ENCODE measurements at places on chromosomes 12 and 14. TPM values are rescaled to one million over a fixed set of nuclear protein-coding genes. Genes with fewer than 3 reads are reported as not detected.

The KCNMB4 gene
- 18.9 TPM for total RNA-seq

The GPR132 gene
- total RNA-seq = 1.3 TPM

The DIO2 gene
- 9.0 TPM for total RNA-seq

The TAS2R20 gene
- 3.4 TPM for total RNA-seq

The TPH2 gene
- total RNA-seq = 1.8 TPM

The DDHD1 gene
- total RNA-seq = 54.4 TPM

The MYL2 gene
- total RNA-seq = not detected

The RASAL1 gene
- 0.72 TPM for total RNA-seq

The TAC3 gene
- 6.8 TPM for total RNA-seq

The DNAH10 gene
- total RNA-seq = 4.5 TPM

The POTEM gene
- not detected for total RNA-seq

The GARIN6 gene
- not detected for total RNA-seq

The PLEKHH1 gene
- 20.7 TPM for total RNA-seq

The UTP20 gene
- total RNA-seq = 18.1 TPM

The SCARB1 gene
- total RNA-seq = 14.9 TPM

The KRT86 gene
- total RNA-seq = 0.11 TPM

The KIF5A gene
- total RNA-seq = 101 TPM

The PIK3C2G gene
- 0.40 TPM for total RNA-seq

The ADAM21 gene
- 0.69 TPM for total RNA-seq

The ABCC9 gene
- total RNA-seq = 26.8 TPM

All from spinal cord (tissue), 10 donors.